Activated effector memory CD4-positive, alpha-beta T cell treated with Interleukin-2 at 50 U/mL for 16 hours (primary cell): ENCODE measurements at places on chromosomes 13 and 19.

- no peak for DNase-seq
Measured at GRCh38 chr13:46948338-46948737, 51.5 kb upstream of the HTR2A start.

GRCh38 chr19:58558623-58559274, 338 bp upstream of the UBE2M start:
- DNase-seq: peak; percentile 99

DNA sequence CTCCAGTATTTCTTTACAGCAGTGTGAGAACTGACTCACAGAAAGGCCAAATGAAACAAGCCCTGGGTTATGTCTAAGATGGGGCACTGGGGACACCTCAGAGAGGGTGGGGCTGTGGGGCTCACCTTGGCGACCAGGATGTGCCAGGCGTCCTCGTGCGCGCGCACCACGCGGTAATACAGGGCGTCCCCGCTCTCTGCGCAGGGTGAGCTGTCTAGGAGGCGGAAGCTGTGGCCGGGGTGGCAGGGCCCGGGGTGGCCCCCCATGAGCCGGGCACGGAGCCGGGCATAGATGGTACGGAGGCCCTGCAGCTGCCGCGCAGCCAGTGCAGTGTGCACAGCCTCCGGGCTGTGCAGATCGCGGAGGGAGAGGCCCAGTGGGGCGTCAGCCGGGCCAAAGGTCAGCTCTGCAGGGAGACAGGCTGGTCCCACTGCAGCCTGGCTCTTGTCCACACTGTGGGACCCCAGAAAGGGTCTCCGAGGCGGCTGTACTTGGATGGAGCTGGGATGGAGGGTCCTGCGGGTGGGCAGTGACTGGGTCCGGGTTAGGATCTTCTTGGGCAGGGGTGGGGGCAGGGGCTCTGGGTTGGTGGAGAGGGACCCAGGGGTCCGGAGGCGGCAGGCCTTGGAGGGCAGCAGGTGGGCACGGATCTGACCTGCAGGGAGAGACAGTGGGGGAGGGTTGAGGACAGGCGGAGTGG, 3.4 kb downstream of the PEAK3 start:
- DNase-seq: no peak

- no peak for DNase-seq
Measured at GRCh38 chr13:111971891-111972780, 94.8 kb upstream of the SOX1 start.

DNA sequence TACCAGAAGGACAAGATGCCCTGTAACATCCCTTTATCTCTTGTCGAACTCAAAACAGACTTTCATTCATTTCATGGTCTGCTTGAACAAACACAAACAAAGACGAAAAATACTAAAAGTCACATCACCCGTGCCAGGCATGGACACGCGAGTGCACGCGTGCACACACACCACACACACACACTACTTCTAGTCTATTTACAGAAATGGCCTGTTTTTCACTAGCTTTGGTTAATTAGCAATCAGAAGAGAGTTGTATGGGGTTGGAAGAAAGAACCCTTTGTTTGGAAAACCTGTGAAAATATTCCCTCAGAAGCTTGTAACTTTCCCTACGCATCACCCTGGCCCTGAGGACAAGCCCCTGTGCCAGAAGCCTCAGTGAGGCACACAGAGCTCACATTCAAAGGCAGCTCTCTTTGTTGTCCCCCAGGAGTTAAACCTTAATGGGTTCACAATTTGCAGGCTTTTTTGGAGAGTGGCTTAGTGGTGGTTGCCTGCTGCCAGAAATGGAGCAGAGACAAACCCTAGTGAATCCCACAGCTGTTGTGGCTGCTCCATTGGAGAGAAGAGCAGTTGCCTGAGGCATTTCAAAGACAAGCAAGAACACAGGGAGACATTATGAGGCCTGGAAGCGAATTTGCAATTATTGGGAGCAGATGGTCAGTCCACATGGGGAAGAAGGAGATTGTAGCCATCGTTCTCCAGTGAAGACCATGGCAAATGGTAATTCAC, 55.9 kb downstream of the STARD13 start:
- DNase-seq: no peak

DNA sequence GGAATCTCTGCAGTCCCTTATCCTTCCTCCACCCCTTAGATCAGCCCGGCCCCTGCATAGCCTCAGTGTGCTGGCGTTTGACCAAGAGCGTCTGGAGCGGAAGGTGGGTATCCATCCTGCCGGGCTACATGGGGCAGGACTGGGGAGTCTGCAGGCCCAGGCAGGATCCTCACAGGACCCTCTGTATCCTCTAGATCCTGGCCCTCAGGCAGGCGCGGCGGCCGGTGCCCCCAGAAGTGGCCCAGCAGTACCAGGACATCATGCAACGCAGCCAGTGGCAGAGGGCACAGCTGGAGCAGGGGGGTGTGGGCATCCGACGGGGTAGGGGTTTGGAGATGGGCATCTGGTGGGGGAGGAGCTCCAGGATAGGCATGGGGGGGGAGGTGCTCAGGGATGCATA, 8.9 kb downstream of the PODNL1 start:
- no peak for DNase-seq

DNA sequence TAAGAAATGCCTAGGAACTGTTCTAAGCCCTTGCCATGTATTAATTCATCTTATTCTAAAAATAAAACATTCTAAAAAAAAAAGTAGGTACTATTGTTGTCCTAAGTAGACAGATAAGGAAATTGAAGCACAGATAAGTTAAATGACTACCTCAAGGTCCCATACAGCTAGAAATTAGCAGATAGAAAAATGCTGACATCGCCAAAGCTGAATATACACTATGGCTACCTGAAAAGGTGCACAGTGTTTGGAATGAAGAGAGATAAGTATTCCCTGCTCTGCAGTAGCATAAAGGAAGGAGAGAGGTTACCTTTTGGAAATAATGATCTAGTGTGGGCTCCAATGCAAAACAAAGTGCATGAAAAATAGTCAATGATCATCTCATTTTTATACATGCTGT, 65.3 kb downstream of the DCT start:
- DNase-seq: no peak

GRCh38 chr13:99062593-99062992, 84.7 kb upstream of the DOCK9 start:
- no peak for DNase-seq

DNA sequence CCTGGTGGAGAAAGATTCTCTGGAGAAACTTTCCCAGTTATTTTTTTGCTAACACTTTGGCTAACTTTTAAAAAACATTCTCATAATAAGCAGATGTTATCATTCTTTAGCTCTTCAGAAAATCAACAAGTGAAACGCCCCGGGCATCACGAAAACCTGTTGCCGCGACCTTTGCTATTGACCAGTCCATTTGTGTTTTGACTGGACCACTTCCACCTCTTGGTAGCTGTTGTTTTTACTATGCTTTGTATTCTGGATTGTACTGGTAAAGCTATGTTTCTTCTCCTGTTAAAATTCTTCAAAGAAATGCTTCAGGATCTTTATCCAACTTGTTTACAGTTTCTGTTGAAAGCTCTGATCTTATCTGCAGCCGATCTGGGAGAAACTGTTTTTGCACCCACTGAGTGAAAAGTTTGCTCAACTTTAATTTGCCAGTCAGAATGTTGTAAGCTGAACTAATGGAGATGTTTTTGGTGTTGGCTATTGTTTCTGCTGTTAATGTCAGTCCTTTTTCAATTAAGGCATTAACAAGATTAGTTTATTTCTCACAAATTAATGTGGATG, 23.3 kb downstream of the UFM1 start:
- DNase-seq: no peak

GRCh38 chr13:40187841-40188591, 478.4 kb downstream of the FOXO1 start:
- DNase-seq: peak; percentile 46

DNA sequence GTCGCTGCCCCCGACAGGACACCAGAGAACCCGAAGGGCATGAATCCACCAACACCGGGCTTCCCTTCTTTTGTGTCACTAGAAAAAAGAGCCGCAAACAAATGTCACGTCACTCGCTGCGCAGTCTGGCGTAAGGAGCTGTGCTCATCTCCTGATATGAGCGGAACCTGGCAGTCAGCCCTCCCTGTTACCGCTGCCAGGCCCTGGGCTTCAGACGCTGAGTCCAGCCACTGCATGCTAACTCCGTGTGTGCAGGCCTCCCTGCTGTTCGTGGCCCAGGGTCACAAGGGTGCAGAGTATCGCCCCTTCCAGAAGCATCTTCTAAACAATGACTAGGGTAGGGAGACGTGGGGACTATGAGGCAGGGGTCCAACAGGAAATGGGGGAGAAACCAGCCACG, 71.3 kb downstream of the SLC7A1 start:
- no peak for DNase-seq

DNA sequence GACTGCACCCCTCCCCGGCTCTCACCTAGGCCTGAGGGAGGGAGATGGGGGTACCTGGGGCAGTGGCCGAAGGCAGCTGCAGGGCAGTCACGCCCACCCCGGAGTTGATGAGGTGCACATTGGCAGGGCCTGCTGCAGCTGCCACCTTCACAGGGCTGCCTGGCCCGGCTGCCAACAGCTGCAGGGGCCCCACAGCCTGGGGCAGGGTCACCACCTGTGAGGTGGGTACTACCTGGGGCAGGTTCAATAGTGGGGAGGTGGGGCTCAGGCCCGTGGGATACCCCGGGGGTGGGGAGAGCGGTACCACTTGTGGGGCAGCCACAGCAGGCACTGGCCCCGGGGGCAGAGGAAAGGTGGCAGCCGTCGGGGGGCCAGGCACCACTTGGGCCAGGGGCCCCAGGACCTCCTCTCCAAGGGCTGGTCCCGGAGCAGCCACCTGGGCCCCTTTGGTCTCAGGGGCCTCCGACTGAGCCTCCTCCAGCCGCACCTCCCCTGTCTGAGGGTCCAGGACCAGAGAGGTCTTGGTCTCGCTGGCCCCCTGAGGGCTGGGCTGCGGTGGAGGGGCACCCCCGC, 2.7 kb downstream of the SIX5 start:
- DNase-seq: no peak

DNA sequence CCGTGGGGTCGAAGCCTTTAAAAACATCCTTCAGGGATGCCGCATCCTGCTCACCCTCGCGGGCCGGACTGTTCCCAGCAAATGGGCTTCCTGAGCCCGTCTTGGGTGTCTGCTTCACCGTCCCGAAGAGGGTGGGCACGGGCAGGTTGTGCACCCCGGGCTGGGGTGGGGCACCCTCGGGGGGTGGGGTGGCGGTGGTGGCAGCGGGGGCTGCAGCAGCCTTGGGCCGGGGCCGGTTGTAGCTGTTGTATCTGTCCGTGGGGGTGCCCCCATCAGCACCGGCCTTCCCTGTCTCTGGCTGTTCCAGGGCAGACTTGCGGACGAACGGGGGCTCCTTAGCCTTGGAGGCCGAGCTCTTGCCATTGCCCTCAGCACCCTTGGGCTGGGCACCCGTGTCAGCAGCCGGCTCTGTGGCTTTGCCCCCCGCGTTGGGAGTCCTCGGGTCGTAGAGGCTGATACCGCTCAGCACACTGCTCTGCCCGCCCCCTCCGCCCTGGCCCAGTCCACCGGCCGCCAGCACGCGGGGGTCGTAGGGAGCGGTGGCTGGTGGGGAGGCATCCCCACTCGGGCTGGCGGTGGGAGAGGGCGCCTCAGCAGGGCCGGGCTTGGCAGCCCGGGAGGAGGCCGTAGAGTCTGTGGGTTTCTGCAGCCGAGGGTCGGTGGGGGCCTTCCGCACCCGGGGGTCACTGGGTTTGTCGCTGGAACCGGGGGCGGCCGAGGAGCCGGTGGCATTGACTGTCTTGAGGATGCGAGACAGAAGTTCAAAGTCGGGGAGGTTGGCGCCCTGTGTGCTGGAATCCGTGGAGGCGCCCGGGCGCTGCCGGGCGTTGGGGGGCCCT, 18.2 kb upstream of the TMEM160 start:
- no peak for DNase-seq

GRCh38 chr13:45907503-45907902, 56.0 kb upstream of the SIAH3 start:
- no peak for DNase-seq

DNA sequence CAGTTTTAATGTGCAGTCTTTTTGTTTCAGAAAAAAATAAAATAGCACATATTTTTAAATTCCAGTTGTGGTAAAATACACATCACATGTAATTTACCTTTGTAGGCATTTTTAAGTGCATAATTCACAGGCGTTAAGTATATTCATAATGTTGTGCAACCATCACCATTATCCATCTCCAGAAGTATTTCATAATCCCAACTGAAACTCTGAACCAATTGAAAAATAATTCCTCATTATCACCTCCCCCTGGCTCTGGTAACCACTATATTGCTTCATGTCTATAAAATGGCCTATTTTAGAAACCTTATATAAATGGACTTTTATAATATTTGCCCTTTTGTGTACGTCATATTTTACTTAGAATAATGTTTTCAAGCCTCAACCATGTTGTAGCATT, 756.5 kb upstream of the KLHL1 start:
- DNase-seq: no peak

GRCh38 chr19:56398809-56399208, 5.3 kb upstream of the ZNF583 start:
- no peak for DNase-seq

- DNase-seq: no peak
Measured at GRCh38 chr19:58304255-58304654, 922 bp upstream of the ERVK3-1 start.
